ENCODE measurements at places on chromosomes 3 and 15.

DNA sequence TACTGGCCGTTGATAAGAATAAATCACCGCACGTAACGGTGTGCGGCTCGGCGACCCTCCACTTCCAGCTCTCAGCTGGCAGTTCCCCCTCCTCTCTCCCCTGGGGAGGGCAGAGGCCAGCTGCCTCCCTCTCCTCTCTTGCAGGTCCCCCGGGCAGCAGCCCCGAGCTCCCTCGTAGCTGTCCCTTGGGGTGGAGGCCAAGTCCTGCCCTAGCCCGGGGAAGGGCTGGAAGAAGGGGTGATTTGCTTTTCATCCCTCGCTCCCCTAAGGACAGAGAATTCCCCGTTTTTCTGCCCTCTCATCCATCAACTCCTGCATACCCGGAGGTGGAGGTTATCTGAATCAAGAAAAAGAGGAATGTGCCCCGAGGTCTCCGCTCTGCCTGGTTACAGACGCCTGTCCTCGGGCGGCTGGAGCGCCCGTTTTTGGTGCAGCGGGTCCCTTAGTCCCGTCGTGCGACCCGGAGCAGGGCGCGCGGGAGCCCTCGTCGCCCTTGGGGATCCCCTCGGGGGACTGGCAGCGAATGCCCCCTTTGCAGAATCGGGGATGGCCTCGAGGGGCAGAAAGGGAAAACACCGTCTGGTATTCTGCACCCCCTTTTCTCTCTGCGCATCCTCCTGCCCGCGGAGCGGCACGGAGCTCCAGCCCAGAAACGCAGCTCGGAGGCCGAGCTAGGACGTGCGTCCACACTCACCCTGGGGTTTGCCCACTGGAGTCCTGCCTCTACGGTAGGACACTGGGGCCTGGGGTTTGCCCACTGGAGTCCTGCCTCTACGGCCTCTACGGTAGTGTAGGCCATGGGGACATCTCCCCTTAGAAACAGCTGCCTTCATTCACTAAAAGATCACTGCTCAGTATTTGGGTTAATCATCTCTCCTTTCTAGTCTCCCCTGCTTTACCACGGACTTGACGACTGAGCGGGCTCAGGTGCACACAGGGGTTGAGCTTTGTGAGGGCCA, 2.2 kb downstream of the PTPRG start:
- DNase-seq: no peak

DNA sequence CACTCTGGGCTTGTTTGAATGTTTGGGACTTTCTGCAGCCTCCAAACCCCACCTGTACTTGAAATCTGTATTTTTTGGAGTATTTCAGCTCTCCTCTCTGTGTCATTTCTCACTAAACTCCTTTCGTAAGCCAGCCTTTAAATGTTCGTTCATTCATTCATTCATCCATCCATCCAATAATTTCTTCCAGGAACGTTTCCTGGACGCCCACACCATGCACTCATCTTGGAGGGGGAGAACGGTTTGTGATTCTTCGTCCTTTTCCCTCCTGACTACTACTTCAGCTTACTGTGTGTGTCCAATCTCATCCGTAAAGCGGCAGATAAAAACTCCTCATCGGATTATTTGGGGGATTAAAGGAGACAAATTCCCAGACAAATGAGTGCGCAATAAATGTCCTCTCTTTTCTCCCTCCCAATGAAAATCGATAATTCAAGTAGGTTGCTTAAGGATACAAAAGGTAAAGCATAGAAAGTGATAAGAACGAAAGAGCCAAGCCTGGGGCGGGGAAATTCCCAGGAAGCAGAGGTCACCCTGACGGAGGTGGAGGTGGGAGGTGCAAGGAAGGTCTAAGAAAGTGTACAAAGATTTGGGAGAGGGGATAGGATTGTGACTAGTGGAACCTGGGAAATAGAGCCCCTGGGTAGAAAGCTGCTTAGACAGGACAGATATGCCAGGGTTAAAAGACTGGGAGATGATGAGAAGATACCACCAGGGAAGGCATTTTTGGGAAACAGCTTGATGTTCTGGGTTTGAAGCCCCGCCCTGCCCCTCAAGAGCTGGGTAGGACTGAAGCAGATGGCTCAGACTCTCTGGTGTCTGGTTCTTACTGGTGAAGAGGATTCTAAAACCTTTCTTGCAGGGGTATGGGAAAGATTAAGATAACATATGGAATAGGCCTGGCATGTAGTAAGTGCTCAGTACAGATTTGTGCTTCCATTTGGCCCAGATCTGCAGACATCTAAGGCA, 896 bp upstream of the KLHL25 start:
- no peak for DNase-seq

DNA sequence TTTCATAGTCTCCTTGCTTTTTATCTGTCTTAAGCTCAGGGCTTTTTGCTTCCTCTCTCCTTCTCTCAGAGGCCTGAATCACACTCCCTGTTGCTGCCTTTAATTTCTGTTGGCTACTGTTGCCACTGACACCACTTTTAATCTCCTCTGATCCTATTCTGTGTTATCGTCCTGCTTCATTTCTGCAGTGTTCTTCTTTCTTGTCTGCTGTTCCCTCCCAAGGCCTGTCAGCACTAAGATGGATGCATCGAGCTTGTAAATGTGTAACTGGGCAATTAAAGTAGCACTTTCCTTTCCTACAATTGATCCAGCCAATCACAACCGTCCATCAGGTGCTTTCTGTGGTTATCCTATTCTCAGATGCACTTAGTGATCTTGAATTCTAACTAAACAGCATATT, 71.3 kb upstream of the VEPH1 start:
- no peak for DNase-seq

GRCh38 chr15:50210462-50211157, 28.6 kb downstream of the SLC27A2 start:
- no peak for DNase-seq

DNA sequence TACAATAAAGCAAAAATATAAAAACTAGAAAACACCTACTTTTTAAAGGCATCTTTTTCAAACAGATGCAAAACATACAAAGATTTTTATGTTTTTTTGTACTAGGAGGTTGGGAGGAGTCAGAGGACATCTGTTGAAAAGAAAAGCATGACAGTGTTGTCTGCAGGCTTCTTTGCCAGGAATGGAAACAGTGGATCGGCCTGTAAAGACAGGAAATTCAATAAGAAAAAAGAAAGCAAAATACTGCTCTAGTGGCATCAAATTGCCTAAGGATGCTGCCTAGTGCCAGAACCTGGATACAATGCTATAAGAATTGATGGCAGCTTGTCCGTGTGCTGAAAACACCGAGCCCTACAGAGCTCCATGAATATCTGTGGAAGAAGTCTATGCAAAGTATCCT, 69.9 kb downstream of the TBC1D5 start:
- DNase-seq: no peak

- no peak for DNase-seq
These were observed 54.5 kb downstream of the UACA start for GRCh38 chr15:70708839-70709238.

DNA sequence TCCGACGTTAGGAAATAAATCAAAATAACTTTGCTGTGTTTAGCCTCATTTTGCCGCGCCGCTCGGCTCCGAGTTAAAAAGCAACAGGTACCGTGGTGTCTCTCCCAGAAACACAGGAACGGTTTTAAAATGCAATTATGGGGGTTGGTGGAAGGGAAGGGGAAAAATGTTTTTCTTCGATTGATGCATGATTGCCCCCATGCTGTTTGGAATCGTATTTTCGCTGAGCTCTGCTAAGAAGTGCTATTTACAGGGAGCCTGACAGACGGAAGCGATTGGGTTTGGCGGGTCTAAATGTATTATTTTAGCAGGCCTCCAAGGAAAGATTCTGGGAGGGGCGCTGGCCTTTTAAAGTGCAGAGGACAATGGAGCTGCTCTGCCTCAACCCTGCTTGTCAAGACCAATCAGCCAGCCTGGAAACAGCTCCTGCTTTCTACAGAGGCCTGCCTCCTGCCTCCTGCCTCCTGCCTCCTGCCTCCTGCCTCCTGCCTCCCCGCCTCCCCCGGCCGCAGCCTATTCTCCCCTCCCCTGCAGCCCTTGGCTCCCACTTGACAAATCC, 156.7 kb upstream of the TLE3 start:
- no peak for DNase-seq

GRCh38 chr15:61049028-61049427, 180.1 kb downstream of the RORA start:
- no peak for DNase-seq

GRCh38 chr15:63044645-63045464, 2.3 kb downstream of the TPM1 start:
- no peak for DNase-seq

DNA sequence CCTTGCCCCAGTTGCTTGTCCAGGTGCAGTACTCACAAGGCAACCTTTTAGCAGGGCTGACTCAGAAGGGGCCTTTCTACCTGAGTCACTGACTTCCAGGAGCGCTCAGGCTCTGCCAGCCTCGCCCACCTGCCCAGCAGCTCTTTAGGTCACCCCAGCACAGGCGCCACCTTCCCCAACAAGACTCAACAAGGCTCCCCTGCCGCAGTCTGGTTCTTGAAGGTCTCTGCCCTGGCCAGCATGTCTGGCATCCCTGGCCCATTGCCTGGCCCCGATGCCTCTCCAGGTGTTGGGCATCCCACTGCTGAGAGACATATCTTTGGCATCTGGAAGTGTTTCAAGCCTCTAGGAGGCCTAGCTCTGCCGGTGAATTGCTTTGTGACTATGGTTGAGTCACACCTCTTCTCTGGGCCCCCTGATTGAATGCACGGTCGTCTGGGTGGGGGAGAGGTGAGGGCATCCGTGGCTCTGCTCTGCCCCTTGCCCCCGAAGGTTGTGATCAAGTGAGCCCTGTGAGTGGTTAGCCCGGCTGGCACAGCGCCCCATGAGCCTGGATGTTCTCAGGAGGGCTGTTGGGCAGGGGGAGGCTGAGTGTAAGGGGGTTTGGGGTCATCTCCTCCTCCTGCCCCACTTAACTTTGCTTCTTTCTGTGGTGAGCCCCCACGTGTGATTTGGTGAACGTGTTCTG, 21.6 kb downstream of the SNX33 start:
- no peak for DNase-seq

- no peak for DNase-seq
These were observed 1332.8 kb downstream of the ZPLD1 start for GRCh38 chr3:103767635-103768034.

DNA sequence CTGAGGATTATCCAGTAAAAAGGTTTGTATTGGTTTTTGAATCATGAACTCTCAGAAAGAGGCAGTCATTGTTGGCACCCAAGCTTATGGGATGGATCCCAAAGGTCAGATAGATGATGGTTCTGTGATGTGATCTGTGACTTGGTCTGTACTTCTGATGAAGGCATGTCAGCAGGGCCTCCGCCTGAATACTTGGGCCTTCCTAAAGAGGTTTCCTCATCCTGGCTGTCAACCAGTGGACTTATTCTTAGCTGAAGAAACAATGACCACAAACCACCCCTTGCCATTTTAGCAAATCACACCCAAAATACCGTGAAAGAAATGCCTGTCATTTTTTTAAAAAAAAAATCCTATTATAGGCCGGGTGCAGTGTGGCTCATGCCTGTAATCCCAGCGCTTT, 48.2 kb upstream of the SLC9A9 start:
- DNase-seq: no peak

DNA sequence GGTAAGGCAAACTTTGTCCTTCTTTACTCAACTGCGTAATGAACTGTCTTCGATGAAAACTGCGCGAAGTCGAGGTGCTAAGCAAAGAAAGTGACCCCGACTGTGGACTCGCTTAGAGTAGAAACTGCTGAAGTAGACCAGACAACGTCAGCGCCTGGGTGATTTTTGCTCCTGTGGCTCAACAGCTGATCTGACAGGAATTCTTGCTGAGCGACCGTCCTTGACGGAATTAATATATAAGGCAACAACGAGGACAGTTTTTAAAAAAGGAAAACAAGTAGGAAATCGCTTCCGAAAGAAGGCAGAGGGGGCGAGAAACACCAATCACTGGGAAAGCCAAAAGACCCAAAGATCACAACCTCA, 541 bp downstream of the RPS27L start:
- DNase-seq: no peak

Data from activated T-cell treated with anti-CD3 and anti-CD28 coated beads, Interleukin-2, amount 50 U/mL, for 1 hour (primary cell).